Heart right ventricle (tissue), 16 donors: ENCODE measurements at places on chromosomes 5 and 9. TPM values are rescaled to one million over a fixed set of nuclear protein-coding genes. Genes with fewer than 3 reads are reported as not detected.
A peak's percentile ranks its signal among the peaks of the same experiment; 100 is the strongest.

Gene SPINK6
- polyA plus RNA-seq, result not detected

Gene GFI1B
- polyA plus RNA-seq, result 0.06 TPM

GRCh38 chr9:129724456-129725190, 28.2 kb downstream of the PTGES start:
- no peak overlapping the region for H3K4me3 ChIP-seq
- no peaks in the 10 kb centered on the region for H3K27me3 ChIP-seq
- H3K4me1 ChIP-seq, result peaks cover 21% of the 10 kb centered on the region

DNA sequence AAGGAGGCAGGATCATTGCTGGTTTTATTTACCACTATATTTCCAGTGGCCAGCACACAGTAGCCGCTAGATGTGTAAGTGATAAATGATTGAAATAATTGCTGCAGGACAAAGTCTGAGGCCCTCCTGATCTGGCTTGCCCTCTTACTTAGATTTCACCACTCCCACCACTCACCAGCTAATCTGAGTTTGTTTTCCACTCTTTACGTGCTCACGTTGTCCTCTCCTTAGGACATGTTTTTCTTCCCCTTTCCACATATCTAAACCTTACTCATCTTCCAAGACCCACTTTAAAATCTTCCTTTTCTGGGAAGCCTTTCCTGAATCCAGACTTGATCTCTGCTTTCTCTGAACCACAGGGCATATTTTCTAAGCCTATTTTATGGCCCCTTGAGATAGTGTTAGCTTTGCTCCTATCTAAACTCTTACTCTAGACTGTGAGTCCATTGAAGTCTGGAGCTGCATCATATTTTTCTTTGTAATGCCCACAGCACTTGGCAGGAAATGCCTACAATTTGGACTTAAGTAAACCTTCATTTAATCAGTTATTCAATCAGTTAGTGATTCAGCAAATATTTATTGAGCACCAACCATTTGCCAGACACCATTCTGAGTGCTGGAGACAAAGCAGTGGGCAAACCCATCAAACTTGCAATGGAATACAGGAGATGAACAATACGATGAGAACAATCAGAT, 2.4 kb downstream of the TLR4 start:
- H3K27me3 ChIP-seq, result no peaks in the 10 kb centered on the region
- H3K4me1 ChIP-seq, result peaks cover 41% of the 10 kb centered on the region
- H3K36me3 ChIP-seq, result no peaks in the 10 kb centered on the region
- H3K4me3 ChIP-seq, result peak overlapping the region; percentile 68

- peaks cover 37% of the 10 kb centered on the region for H3K4me1 ChIP-seq
- peak; percentile 34 for DNase-seq
- H3K27ac ChIP-seq, result no peak overlapping the region
- no peak overlapping the region for H3K4me3 ChIP-seq
- no peaks in the 10 kb centered on the region for H3K36me3 ChIP-seq
These were observed 121.6 kb upstream of the ERCC6L2 start for GRCh38 chr9:95753762-95754465.

DNA sequence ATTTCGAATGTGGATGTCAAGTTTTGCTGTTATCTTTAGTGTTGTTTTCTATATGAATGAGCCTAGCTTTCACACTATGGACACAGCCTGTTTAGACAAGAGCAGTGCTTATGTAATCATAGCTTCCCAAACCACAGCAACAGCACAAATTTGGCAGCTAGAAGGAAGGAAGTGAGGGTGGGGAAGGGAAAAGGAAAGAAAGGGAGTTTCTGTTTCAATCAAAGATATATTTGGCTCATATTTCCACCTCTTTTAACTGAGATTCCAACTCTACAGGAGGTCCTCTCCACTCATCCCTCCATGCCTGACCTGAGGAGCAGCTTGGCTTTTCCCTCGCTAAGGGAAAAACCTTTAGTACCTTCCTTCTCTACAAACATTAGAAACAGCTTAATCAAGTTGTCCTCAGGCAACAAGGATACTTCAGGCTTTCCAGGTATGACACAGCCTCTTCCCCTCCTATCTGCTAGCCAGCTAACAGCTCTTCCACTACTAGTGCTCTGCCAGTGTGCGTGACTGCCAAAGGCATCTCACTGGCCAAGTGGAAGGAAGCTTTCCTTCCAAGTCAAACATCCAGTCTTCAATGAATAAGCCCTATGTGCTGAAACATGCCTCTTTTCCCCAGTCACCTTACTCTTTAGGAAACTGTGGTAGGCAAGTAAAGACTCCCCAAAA, 268.6 kb upstream of the PTGER4 start:
- no peaks in the 10 kb centered on the region for H3K36me3 ChIP-seq
- no peaks in the 10 kb centered on the region for H3K27me3 ChIP-seq
- peak; percentile 27 for DNase-seq
- H3K4me1 ChIP-seq, result peaks cover 27% of the 10 kb centered on the region
- H3K4me3 ChIP-seq, result no peak overlapping the region
